Left renal cortex interstitium (tissue), 4 donors: ENCODE measurements at places on chromosomes 4 and X.

DNA sequence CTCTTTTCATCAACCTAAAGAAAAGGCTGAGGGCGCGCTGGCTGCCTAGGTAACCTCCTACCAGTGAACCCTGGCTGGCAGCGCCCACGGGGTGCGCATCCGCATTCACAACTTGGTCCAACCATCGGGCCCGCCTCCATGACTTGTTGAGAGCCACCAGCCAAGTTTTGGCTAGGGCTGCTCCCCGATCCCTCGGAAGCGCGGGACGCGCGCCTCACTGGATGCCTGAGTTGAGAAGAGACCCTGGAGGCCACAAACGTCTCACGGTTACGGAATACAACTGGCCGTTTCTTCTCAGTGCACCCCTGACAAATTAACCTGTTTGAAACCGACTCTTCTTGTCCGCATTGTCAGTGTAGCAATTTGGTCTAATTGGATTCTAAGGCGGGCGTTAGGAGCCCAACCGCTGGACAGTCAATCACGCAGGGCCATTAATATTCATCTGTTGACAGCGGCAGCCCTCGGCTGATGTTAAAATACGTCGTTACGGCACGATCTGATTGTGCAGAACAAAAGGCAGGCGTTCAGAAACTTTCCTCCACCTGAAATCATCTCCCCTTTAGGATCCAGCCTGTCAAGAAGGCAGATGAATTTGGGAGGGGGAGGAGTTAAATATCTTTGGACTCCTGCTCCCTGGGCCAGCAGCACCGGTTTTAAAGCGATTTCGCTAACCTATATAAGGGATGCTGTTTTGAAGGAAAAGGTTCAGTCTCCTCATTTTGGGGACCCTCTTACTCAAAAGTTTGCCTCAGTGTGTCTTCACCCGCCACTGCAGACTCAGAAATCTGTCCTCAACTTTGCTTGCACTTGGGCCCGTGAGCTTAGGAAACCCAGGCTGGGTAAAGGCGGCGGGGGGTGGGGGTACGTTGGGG, 1.2 kb downstream of the GPC3 start:
- no peak for DNase-seq

- no peak for DNase-seq
Measured at GRCh38 chr4:110005461-110006056, 92.9 kb downstream of the EGF start.

DNA sequence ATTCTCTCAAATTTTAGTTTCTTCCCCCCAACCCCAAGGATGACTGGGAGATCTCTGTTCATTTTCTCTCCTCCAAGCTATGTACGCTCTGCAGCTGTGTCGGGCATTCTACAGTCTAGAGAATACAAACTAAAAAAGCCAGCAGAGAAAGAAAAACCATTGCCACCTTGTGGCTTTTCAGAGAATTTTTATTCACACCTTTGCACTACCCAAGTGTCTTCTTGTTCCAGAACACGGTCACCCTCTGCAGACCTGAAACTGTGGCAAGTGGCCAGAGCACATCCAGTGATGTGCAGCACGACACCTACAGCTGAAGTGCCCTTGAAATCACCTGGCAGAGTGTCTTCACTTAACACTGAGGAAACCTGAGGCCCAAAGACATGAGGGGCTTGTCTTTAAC, 68.6 kb downstream of the CHST7 start:
- no peak for DNase-seq

DNA sequence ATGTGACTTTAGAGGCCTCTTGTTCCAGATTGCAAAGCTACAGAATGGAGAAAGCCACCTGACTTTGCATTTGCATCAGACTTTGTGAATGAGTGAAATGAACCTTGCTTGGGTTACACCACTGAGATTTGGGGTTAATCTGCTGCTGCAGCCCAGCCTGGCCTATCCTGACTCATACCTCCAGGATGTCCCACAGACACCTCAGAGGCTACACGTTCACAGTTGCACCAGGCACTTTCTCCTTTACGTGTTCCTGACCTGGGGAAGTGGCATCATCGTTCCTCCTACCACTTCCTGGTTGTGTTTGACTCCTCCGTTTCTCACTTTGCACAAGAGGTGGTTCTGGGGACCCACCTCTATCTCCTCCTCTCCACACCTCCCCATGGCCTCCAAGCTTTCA, 9.2 kb upstream of the SORCS2 start:
- DNase-seq = no peak

DNA sequence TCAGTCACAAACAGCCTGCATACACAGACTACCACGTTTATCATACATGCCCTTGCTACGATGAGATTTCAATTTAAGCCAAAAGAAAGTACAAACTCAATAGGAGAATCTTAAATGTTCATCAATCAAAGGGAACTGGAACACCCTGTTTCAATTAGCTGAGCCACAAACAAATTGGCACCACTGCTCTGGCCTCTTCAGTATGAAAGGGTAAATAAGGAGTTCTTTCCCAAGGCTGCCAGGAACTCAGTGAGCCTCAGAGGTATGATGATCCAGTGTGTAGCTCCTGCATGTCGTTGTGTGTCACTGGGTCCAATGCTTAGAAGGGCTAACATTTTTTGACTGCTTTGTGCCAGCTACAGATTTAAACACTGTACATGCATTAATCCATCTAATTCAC, 5.4 kb downstream of the RNF150 start:
- DNase-seq = no peak

DNA sequence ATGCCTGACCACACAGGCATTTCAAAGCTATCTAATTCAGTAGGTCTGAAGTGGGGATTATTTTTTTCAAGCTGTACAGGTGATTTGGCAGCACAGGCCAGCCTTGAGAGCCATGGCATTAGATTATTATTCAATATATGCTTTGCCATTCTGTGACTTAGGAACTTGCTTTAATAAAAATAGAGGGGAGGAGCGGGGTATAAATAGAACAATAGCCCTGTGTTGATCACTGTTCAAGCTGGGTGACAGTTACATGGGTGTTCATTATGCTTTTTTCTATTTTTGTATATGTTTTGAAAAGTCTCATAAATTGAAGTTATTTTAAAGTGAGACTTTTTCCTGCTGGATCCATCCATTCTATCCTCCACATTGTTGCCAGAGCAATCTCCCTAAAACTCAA, 20.3 kb downstream of the HUWE1 start:
- DNase-seq = no peak

DNA sequence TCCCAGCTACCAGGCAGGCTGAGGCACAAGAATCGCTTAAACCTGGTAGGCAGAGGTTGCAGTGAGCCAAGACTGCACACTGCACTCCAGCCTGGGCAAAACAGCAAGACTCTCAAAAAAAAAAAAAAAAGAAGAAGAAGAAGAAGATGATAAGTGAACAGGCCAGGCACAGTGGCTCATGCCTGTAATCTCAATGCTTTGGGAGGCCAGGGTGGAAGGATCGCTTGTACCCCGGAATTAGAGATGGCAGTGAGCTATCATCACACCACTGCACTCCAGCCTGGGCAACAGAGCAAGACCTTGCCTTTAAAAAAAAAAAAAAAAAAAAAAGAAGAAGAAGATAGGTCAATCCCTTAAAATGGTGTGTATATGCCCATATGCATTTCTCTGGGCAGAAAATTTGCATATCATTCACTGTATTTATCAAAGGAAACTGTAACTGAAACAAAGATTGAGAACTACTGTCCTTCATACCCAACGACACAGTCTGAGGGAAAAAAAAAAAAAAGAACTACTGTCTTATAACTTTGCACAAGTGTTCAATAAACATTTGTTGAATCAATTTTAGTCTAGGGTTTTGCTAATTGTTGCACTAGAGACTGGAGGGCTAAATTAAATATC, 2.3 kb downstream of the RFC1 start:
- DNase-seq = no peak

DNA sequence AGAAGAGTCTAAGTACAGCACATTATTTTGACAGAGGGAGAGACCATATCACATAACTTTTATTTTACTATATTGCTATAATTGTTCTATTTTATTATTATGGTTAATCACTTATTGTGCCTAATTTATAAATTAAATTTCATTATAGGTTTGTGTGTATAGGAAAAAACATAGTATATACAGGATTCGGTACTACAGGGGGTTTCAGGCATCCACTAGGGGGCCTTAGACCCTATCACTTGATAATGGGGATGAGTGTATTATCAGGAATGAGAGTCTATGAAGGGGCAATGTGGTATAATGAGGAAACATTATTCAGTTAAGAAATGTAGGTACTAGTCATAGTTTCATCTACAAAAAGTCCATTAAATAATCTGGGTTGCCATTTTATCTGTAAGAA, 833.1 kb downstream of the C4orf33 start:
- no peak for DNase-seq

- DNase-seq = no peak
Measured at GRCh38 chr4:145266881-145267280, 86.5 kb upstream of the OTUD4 start.

DNA sequence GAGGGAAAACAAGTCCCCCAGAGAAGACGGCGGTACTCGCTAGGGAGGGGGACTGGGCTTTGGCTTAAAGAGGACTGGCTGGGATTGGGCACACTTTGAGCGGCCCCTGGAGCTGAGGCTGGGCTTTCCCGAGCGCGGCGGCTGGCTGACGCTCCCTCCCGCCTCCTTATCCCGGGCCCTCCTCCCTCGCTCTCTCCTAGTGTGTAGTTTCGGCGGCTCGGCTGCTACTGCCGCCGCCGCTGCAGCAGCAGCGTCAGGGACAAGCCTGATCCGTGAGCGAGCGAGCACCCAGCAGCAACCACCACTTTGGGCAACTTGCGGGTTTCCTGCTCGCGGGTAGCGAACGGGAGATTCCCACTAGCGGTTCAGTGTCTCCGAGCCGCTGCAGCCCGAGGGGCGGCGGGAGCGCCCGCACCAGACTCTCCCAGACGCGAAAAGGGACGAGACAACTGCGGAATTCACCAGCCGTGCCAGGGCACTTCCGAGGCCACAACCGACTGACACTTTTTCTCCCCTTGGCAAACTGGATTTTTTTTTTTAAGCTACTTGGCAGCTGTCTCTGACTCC, 632 bp upstream of the PCDH7 start:
- DNase-seq = peak; percentile 58

DNA sequence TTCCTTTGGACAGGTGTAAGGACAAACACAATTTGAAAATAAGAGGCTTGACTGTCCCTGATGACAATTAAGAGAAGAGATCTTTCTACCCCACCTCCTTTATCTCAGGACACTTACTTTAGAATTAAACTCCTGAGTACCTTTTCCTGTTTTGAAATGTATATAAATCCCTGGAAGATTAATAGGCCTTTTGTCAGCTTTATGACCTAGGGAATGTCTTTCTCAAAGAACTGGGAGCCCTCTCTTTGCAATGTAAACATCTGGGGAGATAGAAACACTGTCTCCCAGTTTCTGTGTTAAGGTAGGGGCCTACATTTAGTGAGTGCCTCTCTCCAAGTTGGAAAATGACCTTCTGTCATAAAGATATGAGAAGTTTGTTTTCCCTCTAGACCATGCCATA, 31.7 kb downstream of the AGA start:
- DNase-seq = no peak

- DNase-seq = no peak
Measured at GRCh38 chrX:3777416-3777815, 64.0 kb upstream of the PRKX start.

DNA sequence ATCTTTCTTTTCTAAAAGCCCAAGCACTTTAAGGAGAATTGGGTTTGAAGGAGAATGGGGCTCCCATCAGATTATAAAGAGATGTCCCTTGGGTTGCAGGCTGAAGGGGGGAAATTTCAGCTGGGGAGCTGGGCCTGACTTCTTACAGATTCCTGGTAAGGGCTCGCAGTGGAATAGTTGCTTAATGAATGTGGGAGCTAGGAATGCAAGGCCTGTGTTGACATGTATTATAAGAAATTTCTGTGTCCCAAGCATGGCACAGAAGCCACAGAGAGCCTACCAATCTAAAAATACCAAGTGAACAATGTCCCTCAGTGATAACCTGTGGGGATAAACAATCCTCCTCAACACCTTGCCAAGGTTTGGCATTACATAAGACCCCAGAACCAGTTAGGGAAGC, 39.3 kb upstream of the WNK3 start:
- no peak for DNase-seq

DNA sequence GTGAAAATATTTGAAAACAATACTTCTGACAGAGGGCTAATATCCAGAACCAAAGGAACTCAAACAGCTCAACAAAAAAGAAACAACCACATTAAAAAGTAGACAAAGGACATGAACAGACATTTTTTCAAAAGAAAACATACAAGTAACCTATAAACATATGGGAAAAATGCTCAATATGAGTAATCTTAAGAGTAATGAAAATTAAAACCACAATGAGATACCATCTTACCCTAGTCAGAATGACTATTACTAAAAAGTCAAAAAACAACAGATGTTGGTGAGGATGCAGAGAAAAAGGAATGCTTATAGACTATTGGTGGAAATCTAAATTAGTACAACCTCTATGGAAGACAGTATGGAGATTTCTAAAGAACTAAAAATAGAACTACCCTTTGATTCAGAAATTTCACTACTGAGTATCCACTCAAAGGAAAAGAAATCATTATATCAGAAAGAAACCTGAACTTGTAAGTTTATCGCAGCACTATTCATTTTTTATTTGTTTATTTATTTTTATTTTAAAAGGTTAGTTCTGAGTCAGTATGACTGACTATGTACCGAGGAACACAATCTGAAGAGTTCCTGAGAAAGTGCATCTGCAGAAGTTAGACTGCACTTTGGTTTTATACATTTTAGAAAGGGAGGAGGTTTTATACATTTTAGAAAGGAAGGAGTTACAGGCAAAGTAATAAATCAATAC, 231.3 kb downstream of the INPP4B start:
- no peak for DNase-seq

- no peak for DNase-seq
Measured at GRCh38 chr4:39718366-39719323, 20.7 kb downstream of the UBE2K start.

DNA sequence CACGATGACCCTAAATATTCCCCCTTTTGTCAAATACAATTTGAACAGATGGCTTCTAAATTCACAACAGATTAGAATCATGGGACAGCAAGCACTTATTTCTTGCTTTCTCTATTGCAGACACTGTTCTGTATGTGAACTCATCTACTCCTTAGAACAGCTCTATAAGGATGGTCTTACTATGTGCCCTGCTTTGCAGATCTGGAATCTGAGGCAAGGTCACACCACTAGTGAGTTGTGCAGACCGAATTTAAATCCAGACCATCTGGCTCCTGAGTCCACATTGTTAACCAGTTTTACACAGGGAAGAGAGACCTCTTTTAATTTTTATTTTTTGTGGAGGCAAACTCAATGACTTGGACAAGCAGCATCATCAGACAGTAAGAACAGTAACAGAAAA, 50.2 kb downstream of the GPRIN3 start:
- no peak for DNase-seq

GRCh38 chrX:13685126-13685763, 3.7 kb upstream of the RAB9A start:
- no peak for DNase-seq

GRCh38 chr4:17398035-17398434, 113.9 kb downstream of the QDPR start:
- DNase-seq = no peak

DNA sequence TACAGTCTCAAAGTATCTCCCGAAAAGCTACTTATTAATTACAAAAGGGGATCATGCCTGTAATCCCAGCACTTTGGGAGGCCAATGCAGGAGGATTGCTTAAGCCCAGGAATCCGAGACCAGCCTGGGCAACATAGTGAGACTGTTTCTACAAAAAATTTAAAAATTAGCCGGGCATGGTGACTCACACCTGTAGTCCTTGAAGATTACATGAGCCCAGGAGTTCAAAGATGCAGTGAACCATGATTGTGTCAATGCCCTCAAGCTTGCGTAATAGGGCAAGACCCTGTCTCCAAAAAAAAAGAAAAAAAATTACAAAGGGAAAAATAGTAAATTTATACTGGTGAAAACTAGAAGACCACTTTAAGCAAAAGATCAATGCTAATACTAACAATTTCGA, 3.3 kb upstream of the PORCN start:
- no peak for DNase-seq

- no peak for DNase-seq
Measured at GRCh38 chrX:110181459-110182137, 136.3 kb downstream of the AMMECR1 start.
